ENCODE measurements at places on chromosomes 7 and 10. TPM values are rescaled to one million over a fixed set of nuclear protein-coding genes. Genes with fewer than 3 reads are reported as not detected.

SYT15 gene
- polyA plus RNA-seq = 0.13 TPM

HOXA4 gene
- polyA plus RNA-seq = 0.38 TPM

FAM131B gene
- 1.1 TPM for polyA plus RNA-seq

ZNF862 gene
- 6.1 TPM for polyA plus RNA-seq

ZPBP gene
- not detected for polyA plus RNA-seq

ZNF804B gene
- not detected for polyA plus RNA-seq

ENTPD7 gene
- polyA plus RNA-seq = 0.33 TPM

PRF1 gene
- 435 TPM for polyA plus RNA-seq

NKX1-2 gene
- polyA plus RNA-seq = not detected

NEUROG3 gene
- not detected for polyA plus RNA-seq

OR2A7 gene
- 0.23 TPM for polyA plus RNA-seq

EBLN1 gene
- polyA plus RNA-seq = not detected

ZNF277 gene
- 22.8 TPM for polyA plus RNA-seq

DDC gene
- not detected for polyA plus RNA-seq

OR13A1 gene
- polyA plus RNA-seq = not detected

OGDHL gene
- polyA plus RNA-seq = not detected

AKR1B15 gene
- polyA plus RNA-seq = not detected

THSD7A gene
- not detected for polyA plus RNA-seq

LRGUK gene
- not detected for polyA plus RNA-seq

IFIT1B gene
- polyA plus RNA-seq = not detected

ENKUR gene
- not detected for polyA plus RNA-seq

ANKRD2 gene
- not detected for polyA plus RNA-seq

GRM3 gene
- polyA plus RNA-seq = not detected

GPR15LG gene
- polyA plus RNA-seq = not detected

SEMA3E gene
- not detected for polyA plus RNA-seq

KAZALD1 gene
- not detected for polyA plus RNA-seq

MACC1 gene
- polyA plus RNA-seq = not detected

GRID2IP gene
- not detected for polyA plus RNA-seq

MMRN2 gene
- polyA plus RNA-seq = not detected

HMX3 gene
- polyA plus RNA-seq = not detected

MYOF gene
- polyA plus RNA-seq = not detected

PTF1A gene
- polyA plus RNA-seq = not detected

COL26A1 gene
- not detected for polyA plus RNA-seq

TMEM270 gene
- not detected for polyA plus RNA-seq

COL28A1 gene
- polyA plus RNA-seq = not detected

MEST gene
- 57.4 TPM for polyA plus RNA-seq

RASA4 gene
- 23.4 TPM for polyA plus RNA-seq

IFIT1 gene
- polyA plus RNA-seq = 2.9 TPM

PLA2G12B gene
- not detected for polyA plus RNA-seq

TUBB8 gene
- polyA plus RNA-seq = not detected

GPR26 gene
- polyA plus RNA-seq = not detected

RAB11FIP2 gene
- polyA plus RNA-seq = 6.9 TPM

LDB3 gene
- polyA plus RNA-seq = not detected

OR6B1 gene
- not detected for polyA plus RNA-seq

FRG2B gene
- polyA plus RNA-seq = not detected

ITGA8 gene
- polyA plus RNA-seq = not detected

FAM25A gene
- polyA plus RNA-seq = not detected

CH25H gene
- not detected for polyA plus RNA-seq

PRRT4 gene
- 0.34 TPM for polyA plus RNA-seq

SPDYE18 gene
- polyA plus RNA-seq = not detected

NPC1L1 gene
- polyA plus RNA-seq = not detected

A1CF gene
- polyA plus RNA-seq = not detected

PHKG1 gene
- 0.43 TPM for polyA plus RNA-seq

CALML3 gene
- polyA plus RNA-seq = not detected

TBC1D12 gene
- not detected for polyA plus RNA-seq

HDAC9 gene
- 0.03 TPM for polyA plus RNA-seq

CLRN3 gene
- polyA plus RNA-seq = not detected

ENTPD1 gene
- 0.16 TPM for polyA plus RNA-seq

MEIG1 gene
- polyA plus RNA-seq = 0.55 TPM

SH2D4B gene
- not detected for polyA plus RNA-seq
